ENCODE measurements at places on chromosomes 4 and X.

DNA sequence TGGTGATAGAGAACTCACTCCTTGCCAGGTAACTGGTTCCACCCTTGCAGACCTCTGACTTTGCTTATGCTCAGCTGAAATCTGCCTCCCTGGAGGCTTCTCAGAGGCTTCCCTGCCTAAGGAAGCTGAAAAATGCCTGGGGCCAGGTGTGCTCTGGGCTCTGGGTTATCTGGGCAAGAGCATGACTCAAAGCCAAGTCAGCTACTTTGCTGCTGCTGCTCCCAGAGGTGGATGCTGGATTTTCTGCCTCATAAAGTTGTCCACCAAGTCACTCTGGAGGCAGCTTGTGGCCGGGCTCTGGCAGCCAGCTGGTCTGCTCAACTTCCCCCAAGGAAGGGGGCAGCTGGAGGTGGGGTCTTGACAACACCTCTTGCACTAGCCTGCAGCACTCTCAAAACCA, 132.7 kb downstream of the PJA1 start:
- DNase-seq: no peak

GRCh38 chrX:45379236-45379635, 178.6 kb upstream of the DIPK2B start:
- DNase-seq: no peak

GRCh38 chrX:41334363-41335197, 618 bp downstream of the DDX3X start:
- peak; percentile 79 for DNase-seq

GRCh38 chr4:20078644-20079043, 173.1 kb upstream of the SLIT2 start:
- no peak for DNase-seq

DNA sequence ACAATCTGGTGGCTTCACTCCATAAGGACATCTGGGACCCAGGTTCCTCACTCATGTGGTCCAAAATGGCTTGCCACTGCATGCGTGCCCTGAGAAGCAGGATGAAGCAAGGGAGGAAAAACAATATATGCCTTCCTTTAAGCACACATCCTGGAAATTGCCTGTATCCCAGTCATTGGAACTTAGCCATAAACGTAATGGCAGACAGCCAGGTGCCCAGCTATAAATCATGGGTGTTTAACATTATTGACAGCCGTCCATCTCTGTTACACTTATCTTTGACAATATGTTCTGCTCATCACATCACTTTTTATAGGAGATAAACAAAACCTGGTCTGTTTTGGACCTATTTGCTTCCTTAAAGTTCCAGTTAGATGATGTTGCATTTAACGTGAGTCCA, 181.0 kb downstream of the AASDH start:
- DNase-seq: no peak
